ENCODE measurements at places on chromosomes 12 and 14.

- DNase-seq, result no peak
Measured at GRCh38 chr12:62256408-62257096, 3.7 kb upstream of the USP15 start.

- no peak for DNase-seq
Measured at GRCh38 chr12:96416033-96416799, 16.0 kb upstream of the CDK17 start.

GRCh38 chr12:95944108-95944704 lies 1.1 kb downstream of the AMDHD1 start:
- no peak for DNase-seq

DNA sequence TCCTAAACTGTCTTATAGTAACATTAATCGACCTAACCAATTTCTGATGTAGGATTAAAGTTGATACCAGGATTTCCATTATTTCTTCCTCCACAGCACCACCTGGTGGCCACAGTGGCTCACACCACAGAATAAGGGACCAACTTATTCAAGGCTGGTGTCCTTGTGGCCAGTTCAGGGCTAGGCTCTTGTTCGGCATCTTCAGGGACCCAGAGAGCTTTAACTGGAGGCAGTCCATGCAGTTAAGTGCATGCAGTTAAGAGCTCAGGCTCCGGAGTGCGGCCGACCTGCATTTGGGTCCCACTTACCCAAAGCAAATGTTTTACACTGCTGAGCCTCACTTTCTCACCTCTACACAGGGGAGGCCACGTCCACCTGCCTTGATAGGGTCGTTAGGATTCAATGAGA lies 42.0 kb upstream of the GPR68 start:
- DNase-seq, result peak; percentile 50

DNA sequence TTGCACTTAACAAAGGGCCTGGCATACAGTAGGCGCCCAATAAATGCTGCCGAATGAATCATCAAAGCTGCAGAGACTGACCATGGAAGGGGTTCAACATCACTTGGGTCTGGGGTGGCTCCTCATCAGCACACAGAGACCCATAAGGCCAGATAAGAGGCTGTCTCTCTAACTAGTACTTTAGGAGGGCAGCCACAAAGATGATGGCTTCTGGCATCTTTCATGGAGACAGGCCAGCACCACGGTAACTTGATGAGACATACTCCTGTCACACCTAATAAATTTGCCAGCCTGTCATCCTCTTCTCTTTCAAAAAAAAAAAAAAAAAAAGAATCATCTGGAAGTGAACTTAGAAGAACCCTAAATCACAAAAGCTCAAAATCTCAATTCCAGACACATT lies 3.4 kb downstream of the PRIMA1 start:
- DNase-seq, result no peak

DNA sequence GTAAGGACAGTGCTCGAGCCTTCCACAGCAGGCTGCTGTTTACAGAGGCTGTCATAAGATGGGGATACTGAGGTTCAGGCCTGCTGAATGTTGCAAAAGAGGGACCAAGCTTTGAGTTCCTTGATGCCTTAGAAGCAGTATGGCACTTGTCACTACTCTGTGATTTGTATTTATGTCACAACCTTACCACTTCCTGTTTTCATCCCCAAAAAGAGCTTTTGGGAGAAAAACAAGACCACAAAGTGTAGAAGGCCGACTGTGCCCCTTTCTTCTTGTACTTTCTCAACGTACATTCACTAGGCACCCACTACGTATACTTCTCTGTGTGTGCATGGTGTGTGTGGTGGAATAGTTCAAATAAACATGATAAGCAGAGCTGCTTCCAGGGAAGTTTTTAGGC lies 90.1 kb downstream of the DRAM1 start:
- no peak for DNase-seq

DNA sequence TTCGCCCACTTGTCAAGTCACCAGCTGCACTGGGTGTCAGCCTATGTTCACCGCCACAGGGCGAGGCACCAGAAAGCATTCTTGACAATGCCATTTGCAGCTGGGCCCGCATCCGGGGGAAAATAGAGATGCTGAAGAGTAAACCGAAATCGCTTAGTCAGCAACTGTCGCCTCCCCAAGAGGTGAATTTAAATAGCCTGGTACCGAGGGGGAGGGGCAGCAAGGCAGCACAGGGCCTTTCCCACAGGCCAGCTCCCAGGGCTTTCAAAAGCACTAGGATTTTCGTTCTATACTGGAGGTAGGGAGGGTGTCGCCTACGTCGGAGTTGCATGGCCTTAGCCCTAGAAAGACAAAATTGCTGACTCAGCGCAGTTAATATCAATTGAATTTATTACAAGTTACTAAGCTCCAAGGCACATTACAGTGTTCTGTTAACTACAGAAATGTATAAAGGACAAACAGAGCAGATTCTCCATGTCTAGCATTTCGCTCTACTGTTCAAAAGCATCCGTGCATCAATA lies 4.3 kb downstream of the IRF2BPL start:
- no peak for DNase-seq

DNA sequence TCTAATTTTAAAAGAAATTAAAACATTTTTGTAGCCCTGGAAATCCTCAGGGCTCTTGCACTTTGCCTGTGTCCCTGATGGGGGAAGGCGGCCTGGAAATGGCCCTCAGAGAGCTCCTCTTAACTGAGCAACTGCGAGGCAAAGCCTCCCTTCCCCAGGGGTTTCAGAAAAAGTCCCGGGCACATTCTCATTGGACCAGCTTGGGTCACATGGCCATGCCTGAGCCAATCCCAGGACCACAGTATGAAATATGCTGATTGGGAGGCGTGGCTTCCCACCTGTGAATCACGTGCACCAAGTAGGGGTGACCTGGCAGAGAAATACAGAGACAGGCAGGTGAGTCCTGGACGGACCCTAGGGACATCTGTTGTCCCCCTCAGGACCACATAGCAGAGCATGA lies 90.4 kb upstream of the SFSWAP start:
- no peak for DNase-seq

GRCh38 chr14:65304239-65304638 lies 108.3 kb upstream of the FUT8 start:
- no peak for DNase-seq

- no peak for DNase-seq
Measured at GRCh38 chr12:119594772-119595445, 1.3 kb downstream of the TMEM233 start.

- no peak for DNase-seq
Measured at GRCh38 chr12:93706824-93707223, 29.6 kb downstream of the CRADD start.
